Trophoblast cell (in vitro differentiated cells and primary cell): ENCODE measurements at places on chromosomes 7 and 10.

GRCh38 chr7:101315336-101315735 is 6.3 kb downstream of the IFT22 start:
- DNase-seq: peak; percentile 78

- DNase-seq: peak; percentile 59
Measured at GRCh38 chr10:77286531-77287508, 350.8 kb downstream of the KCNMA1 start.

DNA sequence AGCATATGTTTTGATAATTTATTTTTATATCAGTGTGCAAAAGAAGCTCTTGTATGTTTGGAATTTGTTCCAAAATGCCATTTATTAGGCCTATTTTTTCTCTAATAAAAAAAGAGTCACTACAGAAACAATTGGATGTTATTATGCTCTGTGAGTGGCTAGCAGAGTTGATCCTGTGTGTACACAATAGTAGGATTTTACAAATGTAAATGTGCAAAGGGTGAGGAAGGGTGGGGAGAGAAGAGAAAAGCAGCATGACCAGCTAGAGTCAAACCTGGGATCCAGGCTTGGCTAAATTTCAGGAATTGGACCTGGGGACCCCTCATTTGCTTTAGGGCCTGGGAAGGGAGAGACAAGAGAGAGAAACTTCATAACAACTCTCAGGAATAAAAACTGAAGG is 32.5 kb downstream of the SEMA3A start:
- no peak for DNase-seq

GRCh38 chr10:18378766-18379165 is 238.5 kb downstream of the CACNB2 start:
- DNase-seq: no peak

DNA sequence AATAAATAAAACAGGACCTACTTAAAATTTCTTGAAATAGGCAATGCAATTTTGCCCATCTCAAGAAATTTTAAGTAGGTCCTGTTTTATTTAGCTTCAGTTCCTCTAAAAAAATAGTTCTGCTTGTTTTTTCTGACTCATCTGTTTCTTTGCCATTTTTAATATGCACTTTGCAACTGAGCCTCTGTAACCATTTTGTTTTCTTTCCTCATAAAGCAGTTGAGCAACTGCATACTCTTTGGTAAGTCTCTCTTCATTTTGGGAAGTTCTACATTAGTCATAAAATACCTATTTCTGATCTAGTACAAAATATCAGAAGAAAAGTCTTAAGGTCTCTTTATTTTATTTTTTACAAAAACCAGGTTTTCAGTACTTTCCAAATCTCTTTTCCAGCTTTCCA is 18.0 kb downstream of the TAS2R40 start:
- peak; percentile 90 for DNase-seq

GRCh38 chr7:1986366-1987083 is 246.2 kb downstream of the MAD1L1 start:
- no peak for DNase-seq

- DNase-seq: peak; percentile 53
Measured at GRCh38 chr7:87140271-87140748, 11.9 kb upstream of the DMTF1 start.

- no peak for DNase-seq
Measured at GRCh38 chr10:30039567-30039966, 19.8 kb downstream of the JCAD start.

GRCh38 chr10:111083222-111084095 is 6.6 kb downstream of the ADRA2A start:
- DNase-seq: no peak

- DNase-seq: no peak
Measured at GRCh38 chr7:99958564-99959227, 17.1 kb downstream of the AZGP1 start.
